ENCODE measurements at places on chromosomes 5 and 9.

DNA sequence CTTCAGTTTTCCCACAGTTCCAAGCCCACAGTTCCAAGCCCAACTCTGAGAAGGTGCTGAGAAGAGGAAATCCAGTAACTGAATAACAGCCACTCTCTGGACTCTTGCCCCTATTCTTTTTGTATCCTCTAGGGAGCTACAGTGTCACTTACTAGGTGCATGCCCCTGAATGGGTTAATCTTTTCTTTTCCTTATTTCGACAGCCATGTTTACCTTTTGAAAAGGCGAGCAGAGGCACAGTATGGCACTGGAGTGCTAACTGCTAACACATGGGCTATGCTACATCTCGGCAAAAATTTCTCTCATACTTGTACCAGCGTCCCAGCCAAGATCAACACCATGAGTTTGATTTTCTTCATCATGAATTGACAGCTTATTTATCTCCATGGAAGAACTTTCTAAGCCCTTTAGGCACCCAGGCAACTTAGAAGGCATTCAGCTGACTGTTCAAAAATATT is 222.6 kb downstream of the EBF1 start:
- no peak for DNase-seq
- H3K27me3 ChIP-seq, result peaks cover 12% of the 10 kb centered on the region
- H3K36me3 ChIP-seq, result no peaks in the 10 kb centered on the region
- no peak overlapping the region for H3K27ac ChIP-seq
- peaks cover 34% of the 10 kb centered on the region for H3K4me1 ChIP-seq

- no peaks in the 10 kb centered on the region for H3K36me3 ChIP-seq
- peak; percentile 1 for DNase-seq
- no peaks in the 10 kb centered on the region for H3K27me3 ChIP-seq
- no peak overlapping the region for H3K27ac ChIP-seq
- peaks cover 2% of the 10 kb centered on the region for H3K4me1 ChIP-seq
Measured at GRCh38 chr9:93303258-93303771, 119.4 kb downstream of the WNK2 start.

DNA sequence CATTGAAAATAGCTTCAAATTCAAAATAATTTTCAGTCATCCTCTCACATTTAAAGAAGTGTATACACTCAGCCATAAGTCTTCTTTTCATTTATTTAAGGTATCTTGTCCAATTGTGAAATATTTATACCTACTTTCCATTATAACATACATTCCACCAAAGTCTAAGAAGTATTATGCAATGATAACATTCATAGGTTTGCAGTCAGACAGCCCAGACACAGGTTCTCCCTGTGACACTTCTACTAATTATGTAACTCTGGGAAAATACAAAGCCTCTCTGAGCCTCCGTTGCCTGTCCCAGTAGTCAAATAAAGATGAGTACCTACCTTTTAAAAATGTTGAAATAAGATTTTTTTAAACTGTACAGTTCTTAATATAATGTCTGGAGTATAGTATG is 320.9 kb upstream of the RPS23 start:
- no peak overlapping the region for H3K27ac ChIP-seq
- no peaks in the 10 kb centered on the region for H3K4me1 ChIP-seq
- DNase-seq, result no peak
- no peak overlapping the region for H3K4me3 ChIP-seq

DNA sequence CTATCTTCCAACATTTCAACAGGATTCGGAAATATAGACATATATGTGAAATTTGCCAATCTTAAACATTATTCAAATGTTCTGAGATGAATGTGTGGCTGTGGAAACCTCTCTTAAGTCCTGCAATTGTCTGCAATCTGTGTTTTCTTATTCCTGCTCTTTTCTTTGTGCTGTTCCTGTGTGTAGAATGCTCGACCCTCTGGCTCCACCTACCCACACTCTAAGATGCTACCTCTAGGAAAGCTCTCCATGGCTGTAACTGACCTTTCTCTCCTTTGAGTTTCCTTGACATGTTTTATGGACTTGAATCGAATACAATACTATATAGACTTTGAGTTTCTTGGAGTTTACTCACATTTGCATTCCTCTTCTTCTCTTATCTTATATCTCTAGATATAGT is 120.6 kb upstream of the ASTN2 start:
- H3K27me3 ChIP-seq, result no peaks in the 10 kb centered on the region
- no peak overlapping the region for H3K27ac ChIP-seq
- no peaks in the 10 kb centered on the region for H3K36me3 ChIP-seq
- no peak overlapping the region for H3K4me3 ChIP-seq
- no peaks in the 10 kb centered on the region for H3K4me1 ChIP-seq

DNA sequence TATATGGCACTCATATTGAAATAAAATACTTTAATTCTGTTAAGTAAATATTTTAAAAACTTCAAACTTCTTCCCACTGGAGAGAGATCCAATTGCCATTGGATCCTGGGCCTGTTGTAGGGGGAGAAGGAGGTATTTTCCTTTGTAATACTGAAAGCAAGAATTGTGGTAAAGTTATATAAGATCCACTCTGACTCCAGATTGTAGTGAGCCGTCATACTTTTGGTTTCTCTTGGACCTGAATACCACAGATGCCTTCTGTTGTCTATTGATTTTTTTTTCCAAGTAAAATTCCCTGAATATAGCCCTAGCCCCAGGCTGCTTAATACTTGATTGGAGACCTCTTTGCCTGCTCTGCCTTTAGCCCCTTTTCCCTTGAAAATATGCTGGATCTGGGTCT is 86.9 kb downstream of the ATG10 start:
- no peak overlapping the region for H3K27ac ChIP-seq
- H3K4me1 ChIP-seq, result peaks cover 3% of the 10 kb centered on the region
- H3K4me3 ChIP-seq, result no peak overlapping the region
- no peak for DNase-seq
- H3K36me3 ChIP-seq, result no peaks in the 10 kb centered on the region

GRCh38 chr9:73423891-73424290 is 272.2 kb downstream of the ANXA1 start:
- no peak for DNase-seq
- no peak overlapping the region for H3K27ac ChIP-seq
- no peaks in the 10 kb centered on the region for H3K36me3 ChIP-seq
- H3K4me1 ChIP-seq, result no peaks in the 10 kb centered on the region

GRCh38 chr9:38134611-38135237 is 65.7 kb upstream of the SHB start:
- H3K36me3 ChIP-seq, result no peaks in the 10 kb centered on the region
- DNase-seq, result no peak
- peaks cover 6% of the 10 kb centered on the region for H3K27me3 ChIP-seq
- no peak overlapping the region for H3K27ac ChIP-seq
- no peaks in the 10 kb centered on the region for H3K4me1 ChIP-seq

DNA sequence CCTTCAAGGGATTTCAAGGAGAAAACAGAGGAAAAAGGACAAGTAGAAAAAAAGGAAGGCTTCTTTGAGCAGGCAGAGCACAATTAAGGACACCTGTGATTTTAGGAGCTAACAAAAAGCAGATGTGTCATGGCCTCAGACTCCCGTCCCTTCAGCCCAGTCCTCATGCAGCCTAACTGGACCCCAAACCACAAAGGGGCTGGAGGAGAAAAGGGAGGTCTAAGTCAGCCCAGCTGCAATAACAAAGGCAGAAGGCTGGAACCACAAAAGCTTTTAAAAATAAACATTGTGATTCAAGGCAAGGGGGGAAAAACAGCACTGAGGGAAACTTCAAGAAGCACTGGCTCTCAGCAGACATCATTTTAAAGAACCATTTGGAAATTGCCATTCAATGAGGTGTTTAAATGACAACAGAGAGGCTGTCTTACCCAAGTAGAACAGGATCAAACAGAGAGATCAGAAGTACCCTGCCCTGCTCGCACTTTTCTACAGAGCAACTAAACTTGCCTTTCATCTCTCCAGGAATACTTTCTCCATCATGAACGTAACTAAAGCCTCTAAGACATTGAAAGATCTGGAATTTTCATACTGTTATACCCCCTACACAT is 89.3 kb downstream of the SEMA5A start:
- H3K27ac ChIP-seq, result no peak overlapping the region
- H3K36me3 ChIP-seq, result no peaks in the 10 kb centered on the region
- H3K4me3 ChIP-seq, result no peak overlapping the region
- peaks cover 3% of the 10 kb centered on the region for H3K4me1 ChIP-seq
- no peaks in the 10 kb centered on the region for H3K27me3 ChIP-seq
- no peak for DNase-seq

GRCh38 chr5:82707741-82708140 is 369.5 kb downstream of the TMEM167A start:
- no peak for DNase-seq
- H3K27me3 ChIP-seq, result peaks cover 4% of the 10 kb centered on the region
- no peak overlapping the region for H3K27ac ChIP-seq
- no peaks in the 10 kb centered on the region for H3K4me1 ChIP-seq
- H3K36me3 ChIP-seq, result no peaks in the 10 kb centered on the region

DNA sequence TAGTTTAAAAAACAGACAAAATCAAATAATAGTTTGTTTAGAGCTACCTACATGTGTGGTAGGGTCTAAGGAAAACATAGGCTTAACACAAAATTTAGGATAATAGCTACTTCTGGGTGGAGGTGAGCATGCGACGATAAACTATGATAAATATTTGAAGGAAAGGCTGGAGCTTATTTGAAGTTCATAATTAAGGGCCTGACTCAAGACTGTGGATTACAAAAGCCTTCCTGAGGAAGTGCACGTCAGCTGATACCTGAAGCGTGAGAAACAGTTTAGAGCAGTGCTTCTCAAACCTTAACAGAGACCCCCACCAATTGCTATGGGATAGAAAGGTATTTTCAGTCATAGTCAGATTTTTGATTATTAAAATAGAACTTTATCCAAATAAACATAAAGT is 20.4 kb upstream of the UBLCP1 start:
- H3K4me3 ChIP-seq, result no peak overlapping the region
- peaks cover 42% of the 10 kb centered on the region for H3K4me1 ChIP-seq
- H3K36me3 ChIP-seq, result no peaks in the 10 kb centered on the region
- no peak for DNase-seq

DNA sequence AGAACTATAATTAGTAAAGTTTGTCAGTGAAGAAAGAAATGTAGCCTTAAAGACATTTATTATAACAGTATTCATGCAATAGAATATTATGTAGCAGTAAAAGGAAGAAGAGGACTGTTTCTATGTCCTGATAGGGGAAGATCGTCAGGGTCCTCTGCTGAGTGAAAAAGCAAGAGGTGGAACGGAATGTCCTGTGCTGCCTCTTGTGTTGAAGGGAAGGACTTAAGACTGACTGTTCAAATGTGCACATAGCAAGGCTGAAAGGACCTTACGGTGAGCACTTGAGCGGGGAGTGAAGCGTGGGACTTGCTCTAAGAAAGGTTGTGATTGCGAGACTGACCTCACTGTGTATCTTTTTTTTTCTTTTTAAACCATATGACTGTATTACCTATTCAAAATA is 63.2 kb downstream of the SNX24 start:
- no peaks in the 10 kb centered on the region for H3K27me3 ChIP-seq
- no peak overlapping the region for H3K4me3 ChIP-seq
- no peak overlapping the region for H3K27ac ChIP-seq

- peaks cover 3% of the 10 kb centered on the region for H3K27me3 ChIP-seq
- H3K4me1 ChIP-seq, result no peaks in the 10 kb centered on the region
- H3K4me3 ChIP-seq, result no peak overlapping the region
- no peaks in the 10 kb centered on the region for H3K36me3 ChIP-seq
- DNase-seq, result no peak
Measured at GRCh38 chr5:111675201-111675934, 81.6 kb downstream of the NREP start.

GRCh38 chr5:100828071-100828897 is 74.8 kb downstream of the ST8SIA4 start:
- no peak overlapping the region for H3K4me3 ChIP-seq
- DNase-seq, result peak; percentile 30
- peaks cover 14% of the 10 kb centered on the region for H3K36me3 ChIP-seq
- no peaks in the 10 kb centered on the region for H3K27me3 ChIP-seq

DNA sequence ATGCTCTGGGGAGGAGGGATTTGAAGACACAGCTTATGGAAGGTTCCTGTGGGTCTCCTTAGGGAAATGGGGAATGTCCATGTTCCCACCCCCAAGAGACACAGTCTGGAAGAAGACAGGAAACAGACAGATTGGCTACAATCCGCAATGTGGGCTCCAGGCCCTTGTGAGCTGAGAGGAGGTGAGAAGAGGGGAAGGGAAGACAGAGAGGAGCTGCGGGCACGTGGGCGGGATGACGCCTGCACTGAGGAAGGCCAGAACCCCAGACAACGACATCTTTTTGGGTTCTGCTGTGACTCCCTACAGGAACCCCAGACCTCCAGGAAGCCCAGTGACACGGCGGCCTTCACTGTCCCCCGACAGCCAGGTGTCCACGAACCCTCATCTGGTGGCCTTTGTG is 29.9 kb upstream of the NKD2 start:
- no peak overlapping the region for H3K4me3 ChIP-seq
- no peak overlapping the region for H3K27ac ChIP-seq
- no peaks in the 10 kb centered on the region for H3K36me3 ChIP-seq
- no peaks in the 10 kb centered on the region for H3K4me1 ChIP-seq
- DNase-seq, result no peak

DNA sequence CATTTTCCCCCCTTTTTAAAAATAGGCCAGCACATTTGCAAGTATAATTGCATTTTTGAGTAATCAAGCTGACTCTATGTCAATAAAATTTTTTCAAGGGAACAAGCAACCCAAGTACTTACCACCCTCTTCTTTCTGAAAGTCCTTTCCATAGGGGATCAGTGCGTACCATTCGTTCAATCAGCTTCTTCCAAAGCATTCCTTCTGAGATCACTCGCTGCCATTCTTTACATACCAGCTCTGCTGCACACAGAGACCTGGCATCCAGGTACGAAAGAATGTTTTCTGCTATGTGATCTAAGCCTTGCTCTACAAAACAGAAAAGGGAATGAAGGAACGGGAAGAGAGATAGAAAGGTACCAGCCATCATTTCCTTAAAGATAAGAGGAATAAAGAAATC is 106.6 kb downstream of the FBXW11 start:
- H3K4me1 ChIP-seq, result peaks cover 25% of the 10 kb centered on the region
- peaks cover 13% of the 10 kb centered on the region for H3K36me3 ChIP-seq
- no peak for DNase-seq

DNA sequence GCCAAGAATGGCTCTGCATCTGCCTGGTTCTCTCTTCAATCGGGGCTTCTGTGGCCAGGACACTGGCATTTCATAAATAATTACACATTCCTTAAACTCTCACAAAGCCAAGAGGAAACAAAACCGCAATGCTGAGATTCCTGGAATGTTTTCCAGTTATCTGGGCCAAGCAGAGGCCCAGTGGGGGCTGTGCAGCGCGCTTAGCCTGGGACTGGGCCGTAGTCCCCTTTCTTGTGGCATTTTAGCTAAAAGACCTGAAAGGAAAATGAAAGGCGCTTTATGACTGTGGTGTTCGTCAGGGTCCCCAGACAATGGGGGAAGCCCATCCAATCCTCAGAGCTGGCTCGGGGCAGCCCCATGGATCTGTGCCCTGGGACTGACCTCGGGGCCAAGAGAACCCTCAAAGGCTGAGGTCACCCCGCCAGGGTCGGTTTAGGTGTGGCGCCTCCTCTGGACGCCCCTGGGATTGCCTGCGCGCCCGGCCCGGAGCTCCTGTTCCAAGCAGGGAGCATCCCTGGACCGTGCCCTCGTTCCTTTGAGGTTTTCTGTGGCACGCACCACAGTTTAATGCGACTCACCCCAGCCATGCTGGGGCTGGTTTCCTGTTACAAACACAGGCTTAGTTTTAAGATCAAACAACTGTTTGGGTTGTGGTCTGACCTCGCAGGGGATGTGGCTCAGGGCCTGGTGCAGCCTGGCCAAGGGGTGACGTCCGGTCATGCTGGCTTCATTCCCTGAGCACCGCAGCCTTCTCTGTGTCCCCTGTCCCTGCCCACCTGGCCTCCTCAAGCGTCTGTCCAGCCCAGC is 51.5 kb upstream of the NKD2 start:
- H3K27ac ChIP-seq, result no peak overlapping the region
- H3K4me1 ChIP-seq, result peaks cover 21% of the 10 kb centered on the region
- no peaks in the 10 kb centered on the region for H3K36me3 ChIP-seq
- peaks cover 23% of the 10 kb centered on the region for H3K27me3 ChIP-seq

Data from activated CD4-positive, alpha-beta memory T cell treated with anti-CD3 and anti-CD28 coated beads for 36 hours (primary cell).